ENCODE measurements at places on chromosomes 3 and 15.
A peak's percentile ranks its signal among the peaks of the same experiment; 100 is the strongest.

DNA sequence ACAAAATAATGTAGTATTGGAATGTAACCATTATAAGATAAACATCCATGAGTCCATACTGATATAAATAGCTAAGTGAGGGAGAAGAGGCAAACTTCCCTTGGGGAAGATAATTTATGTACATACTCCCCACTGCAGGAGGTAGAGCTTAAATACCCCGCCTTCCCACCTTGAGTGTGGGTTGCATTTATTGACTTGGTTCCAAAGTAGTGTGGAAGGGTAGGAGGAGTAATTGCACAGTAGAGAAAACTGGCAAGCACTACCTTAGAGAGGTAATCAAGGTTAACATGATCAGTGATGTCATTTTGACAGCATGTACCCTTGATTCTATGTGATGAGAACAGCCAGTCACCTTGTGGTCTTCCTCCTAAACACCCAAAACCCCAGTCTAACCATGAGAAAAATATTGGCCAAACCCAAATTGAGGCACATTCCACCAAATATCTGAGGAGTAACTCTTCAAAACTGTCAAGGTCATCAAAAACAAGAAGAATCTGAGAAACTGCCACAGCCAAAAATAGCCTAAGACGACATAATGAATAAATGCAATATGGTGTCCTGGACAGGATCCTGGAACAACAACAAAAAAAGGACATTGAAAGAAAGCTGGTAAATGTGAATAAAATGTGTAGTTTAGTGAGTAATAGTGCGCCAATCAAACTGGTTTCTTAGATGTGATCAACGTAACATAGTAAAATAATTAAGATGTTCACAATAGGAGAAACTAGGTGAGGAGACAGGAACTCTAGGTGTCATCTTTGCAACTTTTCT is 774 bp upstream of the CNOT10 start:
- DNase-seq: peak; percentile 21

- no peak for DNase-seq
Observed at GRCh38 chr15:90189781-90190467, 11.2 kb upstream of the SEMA4B start.

- no peak for DNase-seq
Observed at GRCh38 chr3:10280177-10280529, 12.6 kb downstream of the GHRL start.

GRCh38 chr3:70832834-70833205 is 520.4 kb upstream of the MDFIC2 start:
- no peak for DNase-seq

DNA sequence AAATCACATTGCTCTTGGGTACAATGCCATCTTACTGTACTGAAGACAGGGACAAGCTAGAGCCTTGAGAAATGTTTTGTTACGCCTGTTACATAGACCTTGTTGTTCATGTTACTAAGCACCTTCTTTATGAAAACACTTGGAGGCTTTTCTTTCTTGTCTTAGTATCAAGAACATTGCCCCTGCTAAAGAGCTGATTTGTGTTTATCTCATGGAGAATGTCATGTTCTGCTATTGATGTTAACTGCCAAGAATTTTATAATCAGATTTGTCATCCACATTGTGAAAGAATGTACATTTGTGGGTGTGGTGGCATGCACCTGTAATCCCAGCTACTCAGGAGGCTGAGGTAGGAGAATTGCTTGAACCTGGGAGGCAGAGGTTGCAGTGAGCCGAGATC is 431.3 kb upstream of the MDFIC2 start:
- no peak for DNase-seq

DNA sequence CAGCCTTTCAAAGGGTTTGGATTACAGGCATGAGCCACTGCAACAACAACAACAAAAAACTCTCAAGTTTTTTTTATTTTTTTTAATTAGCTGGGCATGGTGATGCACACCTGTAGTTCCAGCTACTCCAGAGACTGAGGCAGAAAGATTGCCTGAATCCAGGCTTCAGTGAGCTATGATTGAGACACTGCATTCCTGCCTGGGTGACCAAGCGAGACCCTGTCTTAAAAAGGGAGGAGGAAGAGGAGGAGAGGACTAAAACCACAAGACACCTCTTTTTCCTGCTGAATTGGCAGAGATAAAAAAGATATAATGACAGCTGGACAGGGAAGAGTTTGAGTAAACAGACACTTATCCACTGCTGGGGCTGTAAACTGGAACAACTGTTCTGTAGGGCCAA is 22.7 kb upstream of the CHRNB4 start:
- DNase-seq: no peak

GRCh38 chr3:9226326-9226725 is 23.1 kb downstream of the SRGAP3 start:
- no peak for DNase-seq

DNA sequence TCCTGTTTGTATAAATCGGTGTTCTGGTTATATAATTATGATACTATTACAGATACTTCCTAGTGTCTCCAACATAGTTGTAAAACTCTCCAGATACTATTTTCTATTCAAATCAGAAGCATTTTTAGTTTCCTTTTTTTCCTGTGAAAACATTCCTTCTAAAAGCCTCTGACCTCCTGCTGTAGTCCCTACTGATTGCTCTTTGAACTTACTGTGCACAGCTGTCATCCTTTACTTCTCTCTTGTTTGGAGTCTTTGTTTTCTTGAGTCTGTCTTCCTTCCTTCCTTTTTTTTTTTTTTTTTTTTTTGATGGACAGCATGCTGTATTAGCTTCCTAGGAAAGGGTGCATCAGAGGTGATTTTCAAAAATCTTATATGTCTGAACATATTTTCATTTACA is 28.9 kb downstream of the NR2C2 start:
- DNase-seq: no peak

GRCh38 chr3:29083081-29083480 is 197.8 kb upstream of the RBMS3 start:
- no peak for DNase-seq

GRCh38 chr15:61908241-61908640 is 152.0 kb downstream of the VPS13C start:
- DNase-seq: no peak

GRCh38 chr3:43876648-43877047 is 185.9 kb downstream of the ABHD5 start:
- DNase-seq: no peak

- DNase-seq: no peak
Observed at GRCh38 chr3:172466553-172467130, 18.4 kb upstream of the GHSR start.

DNA sequence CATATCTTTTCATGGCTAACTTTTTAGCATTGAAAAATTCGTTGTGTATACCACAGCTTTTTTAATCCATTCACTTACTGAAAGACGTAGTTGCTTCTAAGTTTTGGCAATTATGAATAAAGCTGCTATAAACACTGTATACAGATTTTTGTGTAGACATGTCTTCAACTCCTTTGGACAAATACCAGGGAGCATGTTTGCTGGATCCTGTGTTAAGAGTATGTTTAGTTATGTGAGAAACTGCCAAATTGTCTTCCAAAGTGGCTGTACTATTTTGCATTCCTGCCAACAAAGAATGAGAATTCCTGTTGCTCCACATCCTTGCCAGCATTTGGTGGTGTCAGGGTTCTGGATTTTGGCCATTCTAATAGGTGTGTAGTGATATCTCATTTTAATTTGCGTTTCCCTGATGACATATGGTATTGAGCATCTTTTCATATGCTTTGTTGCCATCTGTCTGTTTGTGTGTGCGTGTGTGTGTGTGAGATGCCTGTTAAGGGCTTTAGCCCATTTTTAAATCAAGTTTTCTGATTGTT is 87.5 kb downstream of the TNFAIP8L3 start:
- DNase-seq: no peak

DNA sequence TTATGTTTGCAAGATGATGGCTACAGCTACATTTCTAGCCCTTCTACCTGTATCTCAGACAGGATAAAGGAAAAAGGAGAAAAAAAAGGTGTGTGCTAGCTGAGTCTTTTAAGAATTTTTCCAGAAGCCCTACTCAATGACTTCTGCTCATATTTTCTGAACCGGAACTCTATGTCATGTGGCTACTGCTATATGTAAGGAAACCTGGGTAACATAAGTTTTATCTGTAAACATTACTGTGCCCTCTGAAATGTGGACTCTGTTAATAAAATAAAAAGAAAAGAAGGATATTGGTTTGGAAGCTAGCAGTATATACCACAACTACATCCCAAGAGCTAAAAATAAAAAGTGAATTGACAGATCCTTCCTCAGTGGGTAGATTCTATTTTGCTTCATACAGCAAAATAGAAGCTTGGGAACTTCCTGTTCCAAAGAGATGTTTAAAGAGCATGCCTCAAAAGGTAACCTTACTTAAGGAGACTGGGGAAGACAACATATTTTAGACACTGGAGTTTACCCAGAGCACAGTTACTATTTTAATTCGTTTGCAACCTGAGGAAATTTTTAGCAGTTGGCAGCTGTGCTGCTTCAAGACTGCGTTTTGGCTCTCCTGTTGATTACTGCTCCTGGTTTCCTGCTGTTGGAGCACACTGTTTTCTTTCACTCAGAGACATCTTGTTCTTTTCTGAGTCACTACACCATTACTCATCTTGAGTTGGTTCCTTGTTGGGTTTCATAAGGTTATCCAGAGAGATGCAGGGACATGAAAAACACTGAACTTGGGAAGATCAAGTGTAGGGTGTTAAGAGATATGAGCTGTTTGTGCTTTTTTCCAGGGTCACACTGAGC is 280.7 kb downstream of the NFKBIZ start:
- DNase-seq: no peak

DNA sequence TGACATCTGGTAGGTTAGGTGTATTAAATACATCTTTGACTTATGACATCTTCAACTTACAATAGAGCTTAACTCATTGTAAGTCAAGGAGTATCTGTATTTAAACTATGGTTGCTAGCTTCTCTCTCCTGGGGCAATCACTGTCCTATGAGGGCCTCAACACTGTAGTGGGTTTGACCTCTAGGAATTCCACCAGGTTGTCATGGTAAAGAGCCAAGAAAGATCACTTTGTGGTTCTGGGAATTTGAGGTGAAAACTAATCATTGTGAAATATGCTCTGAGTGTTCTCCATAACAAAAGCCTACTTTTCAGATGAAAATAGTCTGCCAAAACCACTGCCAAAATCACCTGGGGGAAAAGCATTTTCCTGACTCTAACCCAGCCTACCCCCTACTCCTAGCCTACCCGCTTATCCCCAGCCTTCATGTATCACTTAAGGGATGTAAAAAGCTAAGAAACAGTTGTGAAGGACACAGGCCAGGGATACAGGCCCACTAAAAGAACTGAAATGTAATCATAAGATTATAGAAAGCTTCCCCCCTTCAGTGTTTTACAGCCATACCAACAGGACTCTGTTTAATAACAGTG is 723.8 kb downstream of the MECOM start:
- no peak for DNase-seq

DNA sequence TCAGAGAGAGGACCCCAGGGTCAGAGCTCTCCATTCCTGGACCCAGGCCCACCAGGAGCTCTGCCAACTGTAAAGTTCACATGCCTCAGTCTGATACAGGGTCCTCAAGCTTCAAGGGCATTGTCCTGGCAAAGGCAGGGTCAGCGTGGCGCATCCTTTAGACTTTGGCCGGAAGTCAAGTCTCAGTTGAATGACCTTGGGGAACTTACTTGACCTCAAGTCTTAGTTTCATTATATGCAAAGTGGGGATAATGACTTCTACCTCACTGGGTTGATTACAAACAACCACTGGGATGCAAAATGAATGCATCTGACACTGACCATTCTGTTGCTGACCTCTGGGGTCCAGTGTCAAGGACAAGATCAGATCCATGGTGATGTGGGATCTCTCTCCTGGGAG is 70.6 kb upstream of the CTSH start:
- DNase-seq: no peak

DNA sequence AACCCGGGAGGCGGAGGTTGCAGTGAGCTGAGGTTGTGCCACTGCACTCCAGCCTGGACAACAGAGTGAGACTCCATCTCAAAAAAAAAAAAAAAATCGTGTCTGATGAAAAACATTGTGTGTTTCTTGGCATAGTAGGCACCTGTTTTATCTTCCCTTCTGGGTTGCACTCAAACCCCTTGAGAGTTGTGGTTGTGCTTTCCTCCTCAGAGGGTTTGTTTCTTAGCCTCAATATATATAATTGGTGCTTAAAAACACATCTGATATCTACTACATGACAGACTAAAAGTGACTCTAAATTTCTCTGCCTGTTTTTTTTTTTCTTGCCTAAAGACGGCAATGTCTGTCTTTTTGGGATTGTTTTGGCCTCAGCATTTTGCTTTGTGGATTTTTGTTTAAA is 7.6 kb downstream of the NR1D2 start:
- no peak for DNase-seq

GRCh38 chr15:80828796-80829195 is 49.6 kb downstream of the CEMIP start:
- no peak for DNase-seq

DNA sequence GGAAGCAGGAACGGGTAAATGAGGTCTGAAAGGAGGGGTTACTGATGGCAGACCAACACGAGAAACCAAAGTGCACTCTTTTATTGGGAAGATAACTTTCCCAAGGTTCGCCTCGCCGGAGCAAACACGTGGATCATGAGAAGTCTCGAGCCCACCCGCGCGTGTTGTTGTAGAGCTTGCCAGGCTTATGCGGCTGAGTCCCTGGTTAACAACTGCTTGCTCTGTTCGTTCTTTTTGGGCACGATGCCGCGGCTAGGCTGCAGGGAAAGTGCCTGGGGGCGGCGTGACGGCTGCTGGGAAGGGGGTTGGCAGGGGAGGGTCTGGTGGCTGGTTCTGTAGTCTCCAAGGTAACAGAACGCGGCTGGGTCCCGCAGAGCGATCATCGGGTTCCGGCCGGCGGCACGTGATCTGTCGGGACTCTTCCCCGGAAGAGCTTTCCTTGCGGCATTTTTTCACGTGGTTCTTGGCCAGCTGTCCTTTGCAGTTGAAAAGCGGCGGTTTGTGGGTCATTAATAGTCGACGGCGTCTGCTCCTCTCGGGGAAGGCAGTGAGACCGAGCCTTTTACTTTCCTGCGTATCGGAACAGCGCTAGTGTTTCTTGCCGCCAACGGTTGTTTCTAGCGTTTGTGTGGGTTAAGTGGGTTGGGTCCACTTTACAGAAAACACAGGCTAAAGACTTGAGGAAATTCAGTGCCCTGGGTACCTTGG is 1.5 kb downstream of the MGA start:
- DNase-seq: peak; percentile 66

- DNase-seq: peak; percentile 91
Observed at GRCh38 chr15:40928821-40929659, at the start of gene DLL4. Gene DLL4, plus strand, starts transcription at chr15:40929340. Its CDS starts 329 bp downstream, at chr15:40929669.

DNA sequence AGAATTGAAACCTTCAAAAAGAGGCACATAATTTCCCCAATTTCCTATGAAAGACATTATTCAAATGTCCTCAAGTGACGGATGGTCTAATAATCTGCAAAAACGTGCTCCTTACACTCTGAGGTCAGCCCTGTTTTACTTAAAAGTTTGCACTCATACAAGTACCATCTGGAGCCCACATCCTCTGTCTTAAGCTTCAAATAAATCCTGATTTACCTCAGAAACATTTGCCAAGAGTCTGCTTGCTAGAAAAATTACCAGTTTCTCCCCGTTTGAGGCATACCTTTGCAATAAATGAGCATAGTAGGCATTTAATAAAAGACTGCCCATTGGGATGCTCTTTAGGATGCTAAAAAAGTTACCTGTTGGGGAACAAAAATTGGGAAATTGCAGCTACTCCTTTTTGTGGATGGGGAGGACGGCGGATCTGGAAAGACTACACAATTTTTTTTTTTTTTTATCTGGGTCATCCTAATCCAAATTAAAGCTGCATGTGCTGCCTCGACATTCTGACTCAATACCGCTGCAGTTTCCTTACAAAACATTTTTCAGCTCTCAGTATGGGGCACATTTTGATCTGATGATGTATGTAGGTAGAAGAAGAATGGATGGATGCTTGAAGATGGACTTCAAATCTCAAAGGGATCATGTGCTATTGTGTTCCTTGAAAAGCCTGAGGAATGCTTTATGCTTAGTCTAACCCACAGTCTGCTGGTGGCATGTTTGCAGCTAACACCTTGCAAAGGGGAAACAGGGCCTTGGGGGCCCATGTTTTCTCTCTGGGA is 233.7 kb upstream of the ADAMTS9 start:
- DNase-seq: no peak
